ENCODE measurements at places on chromosomes 5 and 9.

DNA sequence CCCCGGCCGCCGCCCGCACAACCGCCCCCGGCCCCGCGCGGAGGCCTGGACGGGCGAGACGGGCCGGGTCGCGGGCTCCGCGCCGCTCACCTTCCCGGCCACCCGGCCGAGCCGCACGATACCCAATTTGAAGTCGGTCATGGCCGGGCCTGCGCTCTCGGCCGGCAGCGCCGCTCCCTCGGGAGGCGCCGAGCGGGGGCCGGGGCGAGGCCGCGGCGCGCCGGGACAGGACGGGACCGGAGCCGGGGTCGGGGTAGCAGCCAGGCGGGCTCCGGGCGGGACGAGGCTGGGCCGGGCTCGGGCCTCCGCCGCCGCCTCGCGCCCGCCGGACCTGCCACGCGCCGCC, 216 bp downstream of the ZMYND19 start:
- DNase-seq = no peak

- DNase-seq = no peak
These were observed 26.0 kb upstream of the C9orf72 start for GRCh38 chr9:27599102-27599869.

GRCh38 chr9:98251551-98251950, 3.9 kb downstream of the TBC1D2 start:
- DNase-seq = no peak

- no peak for DNase-seq
These were observed 284.1 kb downstream of the ELAVL2 start for GRCh38 chr9:23541976-23542375.

DNA sequence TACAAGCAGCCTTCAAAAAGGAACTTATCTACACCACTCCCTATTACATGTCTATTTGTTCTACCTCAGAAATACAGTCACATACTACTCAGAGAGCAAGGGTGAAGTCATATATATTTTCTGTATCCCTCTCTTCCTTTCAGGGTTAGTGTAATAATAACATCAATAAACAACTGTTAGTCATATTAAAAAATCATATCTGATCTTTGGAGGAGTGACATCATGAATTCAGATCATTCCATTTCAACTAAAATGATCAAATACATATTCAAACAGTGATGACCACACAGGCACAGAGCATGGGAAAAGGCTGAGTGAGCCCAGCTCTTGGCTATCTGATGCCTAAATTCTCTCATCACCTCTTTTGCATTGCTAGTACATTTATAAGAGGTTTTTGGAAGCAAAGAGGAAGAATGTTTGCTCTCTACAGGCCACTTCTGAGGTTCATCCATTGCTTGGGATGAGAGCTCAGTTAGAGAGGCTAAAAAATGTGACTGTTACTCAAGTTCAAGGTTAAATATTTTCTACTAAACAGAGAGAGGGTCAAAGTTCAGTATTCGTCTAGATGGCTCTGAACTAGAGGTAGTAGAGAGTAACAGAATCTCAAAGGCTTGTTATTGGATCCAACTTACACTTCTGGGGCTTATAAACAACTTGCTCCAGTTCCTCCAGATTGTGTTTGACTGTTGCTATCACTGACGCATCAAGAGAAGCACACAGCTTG, 39.0 kb downstream of the RIGI start:
- no peak for DNase-seq

GRCh38 chr5:156451505-156451904, 124.5 kb downstream of the SGCD start:
- DNase-seq = no peak

DNA sequence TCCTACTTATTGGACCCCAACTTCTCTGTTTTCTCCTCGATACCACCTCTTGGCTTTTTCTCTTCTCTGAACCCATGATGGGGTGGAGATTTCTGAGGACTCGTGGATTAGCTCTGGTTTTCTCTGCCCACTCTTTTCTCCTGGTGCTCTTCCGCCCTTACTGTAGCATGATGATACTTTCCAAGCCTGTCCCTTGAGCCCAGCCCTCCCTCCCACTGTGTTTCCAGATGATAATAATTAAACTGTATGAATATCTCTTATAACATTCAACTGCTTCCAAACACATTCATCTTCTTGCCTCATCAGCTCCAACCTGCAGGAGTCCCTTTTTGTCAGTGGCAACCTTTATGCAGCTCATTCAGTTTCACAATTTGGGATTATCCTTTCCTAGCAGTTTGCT, 494.2 kb upstream of the KLF4 start:
- no peak for DNase-seq

GRCh38 chr5:167725264-167725663, 566.2 kb upstream of the WWC1 start:
- DNase-seq = no peak

DNA sequence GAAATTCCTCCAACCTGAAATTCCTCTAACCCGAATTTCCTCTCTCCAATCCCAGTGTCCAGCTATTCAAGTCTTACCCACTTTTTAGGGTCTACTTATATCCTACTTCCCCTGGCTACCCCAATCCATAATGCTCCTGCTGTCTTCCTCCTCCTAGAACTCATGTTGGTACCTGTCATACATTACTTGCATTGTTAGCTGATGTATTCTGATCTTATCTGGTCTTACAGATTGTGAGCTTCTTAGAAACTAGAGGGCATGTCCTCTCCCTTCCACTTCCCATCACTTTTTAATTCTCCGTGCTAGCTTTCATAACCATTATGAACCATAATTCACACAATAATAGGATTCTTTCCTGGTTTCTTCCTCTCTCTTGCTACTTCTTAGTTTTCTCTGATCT, 336.1 kb downstream of the CWC27 start:
- no peak for DNase-seq

- DNase-seq = no peak
These were observed 518 bp downstream of the LOX start for GRCh38 chr5:122077366-122078115.

- no peak for DNase-seq
These were observed 58.7 kb downstream of the DPYSL3 start for GRCh38 chr5:147451193-147451592.

DNA sequence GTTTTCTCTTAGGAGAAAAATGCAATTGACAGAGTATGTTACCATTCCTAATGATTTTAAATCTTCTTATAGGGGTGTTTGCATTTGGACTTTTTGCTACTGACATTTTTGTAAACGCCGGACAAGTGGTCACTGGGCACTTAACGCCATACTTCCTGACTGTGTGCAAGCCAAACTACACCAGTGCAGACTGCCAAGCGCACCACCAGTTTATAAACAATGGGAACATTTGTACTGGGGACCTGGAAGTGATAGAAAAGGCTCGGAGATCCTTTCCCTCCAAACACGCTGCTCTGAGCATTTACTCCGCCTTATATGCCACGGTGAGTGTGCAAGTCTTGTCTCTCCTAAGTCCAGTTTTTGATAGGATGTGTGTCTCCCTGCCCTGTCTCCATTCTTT, 75.7 kb downstream of the BAAT start:
- DNase-seq = no peak

DNA sequence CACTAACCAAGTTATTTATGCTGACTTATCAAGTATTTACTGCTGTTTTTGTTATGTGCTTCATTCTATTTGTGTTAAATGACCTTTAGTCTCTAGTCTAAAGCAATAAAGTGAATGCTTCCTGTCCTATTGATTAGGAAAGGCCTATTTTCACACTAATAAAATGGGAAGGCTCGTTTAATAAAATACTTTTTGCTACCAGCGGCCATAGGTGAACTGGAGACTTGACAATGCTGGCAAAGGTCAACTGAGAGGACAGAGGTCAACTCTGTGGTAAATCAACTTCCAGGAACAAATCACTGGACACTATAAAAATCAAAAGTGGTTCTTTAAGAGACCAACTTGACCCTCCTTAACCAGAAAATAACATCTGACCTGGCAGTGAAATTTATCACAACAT, 634.3 kb downstream of the ISL1 start:
- DNase-seq = no peak

DNA sequence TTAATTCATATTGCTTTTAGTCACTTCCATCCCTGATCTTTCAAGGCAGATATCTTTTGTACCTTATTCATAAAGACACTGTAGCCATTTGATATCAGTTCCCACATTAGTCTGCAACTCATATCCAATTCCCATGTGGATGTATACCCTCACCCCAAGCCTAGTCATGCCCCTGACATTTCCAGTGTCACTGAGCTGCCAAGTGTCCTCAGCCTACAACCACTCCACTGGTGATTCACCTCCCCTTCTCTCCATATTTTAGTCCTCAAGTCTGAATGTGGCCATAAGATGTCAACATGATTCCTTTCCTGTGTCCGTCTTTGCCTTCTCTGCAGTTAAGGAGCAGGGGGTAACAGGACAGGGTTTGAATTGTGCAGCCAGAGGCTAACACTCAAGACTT, 346.9 kb downstream of the RAB3C start:
- no peak for DNase-seq

GRCh38 chr5:97192580-97193354, 9.7 kb upstream of the RIOK2 start:
- DNase-seq = no peak

DNA sequence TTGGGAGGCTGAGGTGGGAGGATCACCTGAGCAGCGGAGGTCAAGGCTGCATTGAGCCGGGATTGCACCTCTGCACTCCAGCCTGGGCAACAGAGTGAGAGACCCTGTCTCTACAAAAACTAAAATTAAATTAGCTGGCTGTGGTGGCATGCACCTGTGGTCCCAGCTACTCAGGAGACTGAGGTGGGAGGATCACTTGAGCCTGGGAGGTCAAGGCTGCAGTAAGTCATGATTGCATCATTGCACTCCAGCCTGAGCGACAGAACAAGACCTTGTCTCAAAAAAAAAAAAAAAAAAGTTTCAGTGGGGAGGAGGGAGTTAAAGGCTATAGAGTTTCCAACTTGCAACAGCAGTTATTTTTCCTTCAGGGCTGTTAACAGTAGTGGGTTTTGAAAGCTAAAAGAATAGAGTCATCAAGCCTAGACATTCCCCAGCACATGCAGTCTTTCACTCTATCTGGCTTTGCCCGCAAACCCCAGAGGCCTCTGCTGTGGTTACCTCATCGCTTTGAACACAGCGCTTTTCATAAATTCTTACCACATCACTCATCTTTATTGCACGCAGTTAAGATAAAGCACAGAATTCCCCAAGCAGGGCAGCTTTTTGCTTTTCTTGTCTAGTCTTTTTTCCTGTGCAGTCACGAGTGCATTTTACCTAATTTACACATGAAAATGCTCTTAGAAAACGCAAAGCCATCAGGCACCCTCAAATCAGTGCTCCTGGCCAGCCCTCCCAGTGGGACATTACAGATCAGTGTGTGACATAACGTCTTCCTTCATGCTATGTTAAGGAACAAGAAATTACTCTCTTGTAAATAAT, 8.7 kb upstream of the SLC2A8 start:
- DNase-seq = peak; percentile 64

DNA sequence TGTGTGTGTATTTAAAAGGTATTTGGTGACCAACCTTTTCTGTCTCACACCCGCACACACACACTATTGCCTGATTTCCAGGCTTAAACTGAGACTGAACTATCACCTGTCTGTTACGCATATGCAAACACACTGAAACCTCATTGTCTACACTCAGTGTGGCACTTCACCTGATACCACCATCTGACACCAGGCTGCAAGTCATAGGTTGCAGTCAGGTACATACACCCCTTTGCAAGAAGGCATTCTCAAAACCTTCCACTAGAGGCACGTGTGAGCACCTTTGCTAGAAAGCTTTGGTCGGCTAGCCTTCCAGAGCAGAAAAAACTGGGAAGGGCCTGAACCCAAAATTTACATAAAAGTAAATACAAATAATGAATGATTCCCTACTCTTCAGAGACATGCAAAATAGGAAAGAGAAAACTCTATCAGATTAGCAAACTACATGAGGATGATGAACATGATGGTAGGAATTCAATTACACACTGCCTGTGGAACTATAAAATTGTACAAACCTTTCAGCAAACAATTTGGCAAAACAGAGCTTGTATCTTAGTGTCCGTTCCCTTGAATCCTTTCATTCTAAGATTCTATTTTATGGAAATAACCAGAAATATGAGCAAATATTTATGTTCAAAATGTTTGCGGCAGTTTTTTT, 5.9 kb upstream of the FOXD1 start:
- DNase-seq = no peak

GRCh38 chr9:76181020-76181641, 213.1 kb downstream of the RFK start:
- no peak for DNase-seq

DNA sequence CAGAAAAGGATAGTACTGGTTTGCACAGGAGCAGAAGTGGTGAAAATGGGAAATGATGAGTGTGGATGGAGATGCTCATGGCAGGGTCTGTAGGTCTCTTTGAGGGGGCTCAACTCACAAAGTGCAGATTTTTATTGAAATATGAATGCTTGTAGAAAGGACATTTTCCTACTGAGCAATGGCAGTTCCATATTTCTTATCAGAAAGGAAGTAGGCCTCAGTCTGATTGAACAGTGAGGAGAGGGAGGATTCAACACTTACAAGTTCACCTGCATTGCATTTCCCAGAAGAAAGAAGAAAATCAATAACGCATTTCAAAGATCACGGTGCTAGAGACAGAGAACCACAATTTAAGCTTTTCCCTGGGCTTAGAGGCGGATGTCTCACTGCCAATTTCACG, 49.2 kb downstream of the ANXA2R start:
- DNase-seq = no peak

GRCh38 chr5:109697339-109697738, 7.6 kb downstream of the MAN2A1 start:
- no peak for DNase-seq

DNA sequence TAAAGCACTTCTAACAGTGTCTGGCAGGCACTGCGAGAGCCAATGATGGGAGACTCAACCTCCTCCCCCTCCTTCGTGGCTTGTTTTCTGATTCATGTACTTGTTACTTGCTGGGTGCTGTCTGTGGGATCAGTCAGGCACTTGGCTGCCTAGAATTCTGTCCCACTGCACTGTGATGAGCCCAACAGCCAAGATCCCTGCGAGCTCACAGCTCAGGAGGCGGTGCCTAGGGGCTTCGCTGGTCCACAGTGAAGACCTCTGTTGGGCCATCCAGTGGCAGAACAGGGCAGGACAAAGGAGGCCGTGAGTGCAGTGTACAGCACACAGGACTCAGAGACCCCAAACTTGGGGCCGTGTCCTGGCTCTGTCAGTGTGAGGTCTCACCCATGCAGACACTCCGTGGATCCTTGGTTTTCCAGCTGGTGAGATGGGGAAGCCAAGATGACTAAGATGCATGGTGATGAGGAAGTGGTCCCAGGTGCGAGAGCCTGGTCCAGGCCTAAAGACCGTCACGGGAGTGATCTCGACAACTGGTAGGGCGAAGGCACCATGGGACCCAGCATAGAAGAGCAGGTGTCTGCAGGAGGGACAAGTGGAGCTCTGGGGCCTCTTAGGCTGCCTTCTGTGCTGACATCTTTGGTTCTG, 19.5 kb downstream of the MYMK start:
- no peak for DNase-seq

GRCh38 chr5:142507531-142508372, 178.1 kb downstream of the FGF1 start:
- no peak for DNase-seq
